Left renal pelvis (tissue), 4 donors: ENCODE measurements at places on chromosomes 13 and 19.

DNA sequence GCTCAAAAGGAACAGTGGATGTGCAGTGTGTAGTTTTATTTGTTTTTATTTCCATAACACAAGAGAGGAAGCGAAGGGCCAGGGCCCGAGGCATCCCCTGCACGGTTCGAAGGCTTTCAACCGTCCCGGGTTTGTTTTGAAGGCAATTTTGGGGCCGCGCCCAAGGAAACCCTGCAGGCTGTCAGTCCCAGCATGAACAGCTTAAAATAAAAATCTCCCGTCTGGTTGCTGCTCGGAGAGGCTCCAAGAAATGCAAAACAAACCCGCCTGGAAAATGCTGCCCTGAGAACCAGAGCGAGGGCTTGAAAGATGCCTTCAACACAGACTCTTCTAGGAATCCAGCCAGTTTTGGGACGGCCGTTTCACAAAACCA lies 16.0 kb downstream of the LSM4 start:
- no peak for DNase-seq

DNA sequence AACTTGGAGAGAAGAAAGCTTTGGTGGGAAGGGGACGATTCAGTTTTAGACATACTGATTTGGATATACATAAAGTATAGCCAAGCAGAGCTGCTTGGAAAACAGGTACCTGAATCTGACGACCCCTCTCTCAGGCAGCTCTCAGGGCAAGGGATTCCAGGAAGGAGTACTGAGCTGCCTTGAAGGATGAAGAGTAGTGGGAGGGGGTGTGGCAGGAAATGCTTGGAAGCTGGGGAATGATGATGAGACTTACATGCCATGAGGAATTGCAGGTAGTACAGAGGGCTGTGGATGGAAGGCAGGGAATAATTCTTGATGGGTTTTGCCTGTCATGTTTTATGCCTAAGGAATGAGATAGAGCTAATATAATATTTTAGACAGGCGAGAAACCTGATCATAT lies 38.7 kb downstream of the HTR2A start:
- no peak for DNase-seq

DNA sequence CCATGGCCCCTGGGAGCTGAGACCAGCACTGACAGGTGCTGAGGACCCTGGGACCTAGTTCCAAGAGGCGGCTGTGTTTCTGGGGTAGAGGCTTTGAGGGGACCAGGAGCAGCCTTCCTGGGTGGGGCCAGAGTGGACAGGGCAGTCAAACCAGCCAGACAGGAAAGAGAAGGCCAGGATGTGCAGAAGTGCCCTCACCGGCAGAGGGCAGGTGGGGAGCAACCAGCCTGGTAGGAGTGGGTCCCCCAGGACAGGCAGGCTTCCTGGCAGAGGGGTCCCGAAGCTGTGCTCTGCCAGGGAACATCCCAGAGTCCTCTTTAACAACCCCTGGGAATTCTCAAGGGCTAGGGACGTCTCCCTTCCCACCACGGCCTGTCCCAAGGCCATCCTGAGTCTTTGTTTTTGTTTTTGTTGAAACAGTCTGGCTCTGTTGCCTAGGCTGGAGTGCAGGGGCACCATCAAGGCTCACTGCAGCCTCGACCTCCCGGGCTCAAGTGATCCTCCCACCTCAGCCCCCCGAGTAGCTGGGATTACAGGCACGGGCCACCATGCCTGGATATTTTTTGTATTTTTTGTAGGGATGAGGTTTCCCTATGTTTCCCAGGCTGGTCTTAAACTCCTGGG lies 3.0 kb upstream of the HIPK4 start:
- no peak for DNase-seq

DNA sequence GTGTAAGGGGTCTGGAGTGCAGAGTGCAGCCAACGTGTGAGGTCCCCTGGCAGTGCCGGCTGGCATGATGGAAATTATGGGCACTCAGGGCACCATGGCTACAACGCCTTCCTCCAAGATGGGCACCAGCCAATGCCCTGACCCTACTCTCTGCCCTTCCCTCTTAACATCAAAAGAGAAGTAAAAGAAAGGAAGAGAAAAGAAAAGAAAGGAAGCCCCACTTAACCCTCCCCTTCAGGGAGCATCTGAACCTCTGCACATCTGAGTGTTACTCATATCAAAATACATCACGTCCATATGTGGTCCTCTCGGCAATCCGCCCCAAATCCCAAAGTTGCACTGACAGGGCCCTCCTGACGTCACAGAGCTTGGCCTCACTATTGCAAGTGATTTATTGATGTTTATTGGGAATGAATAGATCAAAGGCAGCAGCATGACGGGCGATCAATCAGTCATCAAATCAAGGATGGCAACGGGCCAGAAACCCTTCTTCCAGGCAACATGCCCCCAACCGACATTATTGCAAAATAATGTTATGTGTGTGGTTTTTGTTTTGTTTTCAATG lies 1.3 kb downstream of the TSHZ3 start:
- no peak for DNase-seq

DNA sequence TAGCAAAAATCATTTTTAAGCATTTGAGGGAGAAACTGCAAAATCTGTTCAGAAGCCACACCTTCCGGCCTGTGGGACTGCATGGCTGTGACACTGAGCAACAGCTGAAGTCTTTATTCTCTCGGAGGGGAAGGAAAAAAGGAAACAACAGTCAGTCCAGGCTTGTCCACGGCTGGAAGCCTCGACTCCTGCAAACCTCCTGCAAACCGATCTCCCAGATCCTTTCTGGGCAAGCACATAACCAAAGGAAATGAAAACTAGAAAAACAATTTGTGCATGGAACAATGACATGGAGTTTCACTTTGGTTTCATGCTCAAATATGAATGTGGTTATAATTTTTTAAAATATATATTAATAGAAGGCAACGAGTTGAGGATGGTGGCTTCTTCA lies 1.0 kb downstream of the COL4A1 start:
- DNase-seq = no peak

DNA sequence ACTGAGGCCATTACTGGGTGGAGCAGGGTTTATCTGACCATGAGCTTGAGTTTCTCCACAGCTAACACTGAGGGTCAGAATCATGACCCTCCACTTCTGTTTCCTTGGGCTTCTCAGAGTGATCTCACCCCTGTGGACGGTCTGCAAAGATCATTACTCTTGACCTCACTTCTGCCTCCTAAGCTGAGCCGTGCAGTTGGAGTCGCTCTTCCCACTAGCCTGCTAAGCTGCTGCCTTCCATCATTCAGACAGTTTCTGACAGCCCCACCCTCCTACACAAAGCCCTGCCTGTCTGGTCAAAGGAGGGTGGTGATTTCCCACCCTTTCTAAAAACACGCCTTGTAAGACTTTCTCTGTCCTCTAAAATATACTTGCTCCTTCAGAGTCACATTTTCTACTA lies 9.3 kb upstream of the FRY start:
- DNase-seq = no peak

DNA sequence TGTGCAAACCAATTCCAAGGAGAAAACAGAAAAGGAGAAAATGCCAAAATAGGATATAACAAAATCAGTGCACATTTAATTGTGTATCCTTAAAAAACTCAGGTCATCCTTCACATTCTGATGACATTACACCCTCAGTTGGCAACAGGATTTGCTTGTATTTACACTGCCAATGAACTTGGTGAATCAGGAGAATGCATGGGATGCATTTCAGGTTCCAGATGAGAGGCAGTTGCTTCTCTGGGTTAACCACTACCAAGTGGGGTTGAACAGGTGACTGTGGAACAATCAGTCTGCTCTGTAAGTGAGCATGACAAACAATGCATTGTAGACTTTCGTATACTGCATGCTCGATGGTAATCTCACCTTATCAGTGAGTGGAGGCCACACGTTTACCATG lies 79.1 kb downstream of the STARD13 start:
- no peak for DNase-seq

GRCh38 chr13:98599502-98600328 lies 22.8 kb upstream of the STK24 start:
- DNase-seq = no peak

- DNase-seq = no peak
These were observed 180.9 kb downstream of the PCCA start for GRCh38 chr13:100269837-100270236.

GRCh38 chr13:58488251-58488650 lies 856.7 kb downstream of the PCDH17 start:
- no peak for DNase-seq

GRCh38 chr13:112702341-112702985 lies 12.6 kb downstream of the ATP11A start:
- no peak for DNase-seq

- no peak for DNase-seq
These were observed 40.5 kb upstream of the RCBTB2 start for GRCh38 chr13:48573213-48574007.

GRCh38 chr13:65784088-65784816 lies 1445.9 kb downstream of the PCDH9 start:
- no peak for DNase-seq

DNA sequence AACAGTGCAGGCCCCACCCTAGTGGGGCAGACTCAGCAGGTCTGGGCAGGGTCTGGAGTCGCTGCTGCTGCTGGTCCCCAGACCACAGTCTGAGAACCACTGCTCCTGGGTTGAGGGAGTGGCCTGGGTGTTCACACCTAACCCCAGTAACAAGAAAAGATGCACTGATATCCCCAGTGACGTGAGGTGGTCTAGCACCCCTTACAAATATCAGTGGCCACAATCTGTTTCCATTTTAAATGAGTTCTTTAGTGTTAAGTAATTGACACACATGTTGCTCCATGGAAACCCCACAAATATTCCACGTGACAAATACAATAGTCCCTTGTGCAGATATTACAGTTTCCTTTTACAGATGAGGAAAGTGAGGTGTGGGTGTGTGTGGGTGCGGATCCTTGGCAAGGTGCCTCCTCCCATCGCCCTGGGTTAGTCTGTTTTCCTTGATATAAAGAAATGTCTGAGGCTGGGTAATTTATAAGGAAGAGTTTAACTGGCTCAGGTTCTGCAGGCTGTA lies 96.3 kb upstream of the GPR183 start:
- no peak for DNase-seq

DNA sequence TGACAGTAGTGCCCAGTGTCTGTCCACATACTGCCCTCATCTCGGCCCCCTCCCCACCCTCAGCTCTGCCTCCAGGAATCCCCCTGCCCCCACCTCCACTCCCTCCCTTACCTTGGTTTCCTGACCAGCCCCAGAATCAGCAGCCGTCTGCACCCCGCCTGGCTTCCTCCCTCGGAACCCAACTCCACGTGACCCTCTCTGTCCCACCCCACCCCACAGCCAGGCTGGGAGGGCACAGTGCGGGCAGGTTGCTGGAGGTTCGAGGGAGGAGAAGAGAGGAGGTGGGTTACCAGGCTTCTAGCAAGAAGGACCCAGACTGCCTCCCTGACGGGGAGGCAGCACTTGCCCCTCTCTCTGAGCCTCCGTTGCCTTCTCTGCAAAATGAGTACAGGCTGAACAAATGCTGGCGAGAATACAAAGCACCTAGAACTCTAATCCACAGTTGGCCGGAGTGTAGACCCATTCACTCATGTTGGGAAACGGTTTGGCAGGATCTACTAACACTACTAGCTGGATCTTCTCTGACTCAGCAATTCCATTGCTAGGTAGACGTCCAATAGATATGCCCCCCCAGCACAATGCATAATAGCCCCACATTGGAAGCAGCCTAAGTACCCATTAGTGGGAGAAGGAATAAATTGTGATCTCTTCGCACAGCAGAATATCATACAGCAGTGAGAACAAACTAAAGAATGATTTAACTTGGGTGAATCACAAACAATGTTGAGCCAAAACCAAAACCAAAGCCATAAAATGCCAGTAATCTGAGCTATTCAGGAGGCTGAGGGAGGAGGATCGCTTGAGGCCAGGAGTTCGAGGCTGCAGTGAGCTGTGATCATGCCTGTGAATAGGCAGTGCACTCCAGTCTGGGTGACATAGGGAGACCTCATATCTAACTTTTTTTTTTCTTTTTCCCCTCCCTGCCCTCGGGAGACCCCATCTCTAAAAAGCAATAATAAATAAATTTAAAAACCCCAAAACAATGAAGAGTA lies at the start of gene RASAL3:
RASAL3 (minus strand) TSS at position 151 of the 992 bp plus-strand sequence. CDS start 186 bp downstream, outside the sequence.
- DNase-seq = no peak

GRCh38 chr13:28353679-28354078 lies 141.2 kb downstream of the FLT1 start:
- no peak for DNase-seq

GRCh38 chr19:41225238-41226052 lies 6.4 kb downstream of the AXL start:
- DNase-seq = no peak

DNA sequence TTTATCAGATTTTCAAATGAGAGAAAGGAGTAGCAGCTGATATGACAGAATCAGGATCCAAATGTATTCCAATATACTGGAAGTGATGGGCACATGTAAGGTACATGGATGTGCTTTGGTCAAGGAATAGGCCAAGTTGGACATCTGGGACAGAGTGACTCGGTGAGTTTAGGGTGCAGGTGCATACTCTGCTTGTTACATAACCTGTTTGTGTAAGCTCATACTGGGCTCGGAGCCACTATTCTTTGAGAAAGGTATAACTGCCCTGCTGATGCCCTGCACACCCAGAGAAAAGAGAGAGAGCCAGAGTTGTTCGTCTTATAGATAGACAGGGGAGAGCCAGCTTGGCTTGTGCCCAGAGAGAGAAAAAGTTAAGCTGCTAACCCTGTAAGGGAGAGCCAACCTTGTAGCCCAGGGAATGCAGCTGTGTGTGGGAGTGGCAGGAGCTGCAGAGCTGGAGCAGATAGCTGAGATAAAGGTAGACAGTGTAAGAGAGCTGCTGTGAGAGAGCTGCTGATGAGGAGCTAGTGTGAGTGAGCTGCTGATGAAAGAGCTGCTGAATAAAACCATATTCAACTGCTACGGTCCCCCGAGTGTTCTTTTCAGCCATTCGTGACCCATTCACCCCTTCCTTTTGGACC lies 40.7 kb upstream of the N4BP2L1 start:
- no peak for DNase-seq

GRCh38 chr13:85543144-85543543 lies 256.1 kb downstream of the SLITRK6 start:
- DNase-seq = no peak

DNA sequence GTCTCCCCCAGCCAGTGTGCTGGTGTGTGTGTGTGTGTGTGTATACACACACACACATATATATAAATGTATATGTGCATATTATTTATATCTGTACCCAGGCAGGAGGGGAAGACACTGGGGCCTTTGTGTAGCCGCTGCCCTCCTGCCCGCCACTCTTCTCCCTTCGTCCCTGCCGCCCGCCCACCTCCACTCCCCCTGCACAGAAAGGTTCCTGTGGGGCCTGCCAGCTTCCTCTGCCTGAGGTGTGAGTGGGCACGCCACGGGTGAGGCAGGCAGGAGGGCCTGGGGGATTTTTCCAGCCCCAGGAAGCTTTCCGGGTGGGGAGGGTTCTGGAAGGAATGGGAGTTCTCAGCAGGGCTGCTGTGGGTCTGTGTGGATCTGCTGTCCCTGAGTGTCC lies 6.9 kb downstream of the IRF2BP1 start:
- DNase-seq = no peak

DNA sequence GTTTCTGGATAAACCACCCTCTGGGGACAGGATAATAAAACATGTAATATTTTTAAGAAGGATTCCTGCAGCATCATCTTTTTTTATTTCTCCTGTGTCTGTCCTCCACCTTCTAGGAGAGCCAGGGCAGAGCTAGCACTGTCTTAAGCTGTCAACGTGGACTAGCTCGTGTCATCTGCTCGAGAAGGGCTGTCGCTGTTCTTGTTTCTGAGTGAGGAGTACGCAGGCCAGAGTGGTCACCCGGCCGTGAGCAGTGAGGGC lies 13.9 kb downstream of the CAPN12 start:
- DNase-seq = no peak
